ENCODE measurements at places on chromosomes 4 and X.

GRCh38 chrX:152313529-152314302 lies 137.4 kb downstream of the GABRA3 start:
- DNase-seq: no peak

- DNase-seq: no peak
Observed at GRCh38 chr4:17232566-17233253, 279.2 kb downstream of the QDPR start.

GRCh38 chrX:133475521-133475920 lies 60.2 kb upstream of the GPC4 start:
- no peak for DNase-seq

DNA sequence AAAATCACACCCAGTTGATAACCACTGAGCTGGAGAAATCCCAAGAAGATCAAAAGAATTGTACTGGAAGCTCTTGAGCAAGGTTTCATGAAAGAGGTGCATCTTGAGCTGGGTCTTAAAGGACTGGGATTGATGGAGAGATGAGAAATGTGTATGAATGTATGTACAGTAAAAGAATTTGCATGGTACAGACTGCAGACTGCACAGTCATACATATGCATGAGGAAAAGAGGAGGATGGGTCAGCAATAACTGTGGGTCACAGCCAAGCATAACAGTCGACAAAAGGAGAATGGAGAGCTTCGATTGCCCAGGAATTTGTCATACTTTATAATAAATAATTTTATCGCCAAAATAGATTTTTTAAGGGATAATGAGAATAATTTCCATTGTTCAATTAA lies 4.8 kb upstream of the RELL1 start:
- DNase-seq: no peak

GRCh38 chr4:88765729-88766128 lies 68.1 kb upstream of the NAP1L5 start:
- peak; percentile 18 for DNase-seq

DNA sequence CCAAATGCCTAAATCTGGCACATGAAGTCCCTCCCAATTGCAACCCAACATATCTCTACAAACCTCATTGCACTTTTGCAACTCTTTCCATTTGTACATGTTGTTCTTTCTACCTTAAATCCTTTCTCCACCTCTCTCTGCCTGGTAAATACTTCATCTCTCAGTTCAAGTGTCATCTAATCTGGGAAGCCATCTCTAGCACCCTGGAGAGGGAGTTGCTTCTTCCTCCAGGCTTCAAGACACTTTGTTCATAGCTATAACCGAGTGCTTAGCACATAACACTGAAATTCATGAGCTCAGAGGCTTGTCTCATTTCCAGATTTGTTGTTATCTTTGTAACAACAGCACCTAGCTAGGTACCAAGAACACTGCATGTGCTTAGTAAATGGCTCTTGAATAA lies 114.8 kb upstream of the NAP1L5 start:
- DNase-seq: no peak

- DNase-seq: no peak
Observed at GRCh38 chr4:60404027-60404426, 796.1 kb upstream of the ADGRL3 start.

GRCh38 chr4:99986792-99987191 lies 36.7 kb upstream of the H2AZ1 start:
- DNase-seq: no peak

DNA sequence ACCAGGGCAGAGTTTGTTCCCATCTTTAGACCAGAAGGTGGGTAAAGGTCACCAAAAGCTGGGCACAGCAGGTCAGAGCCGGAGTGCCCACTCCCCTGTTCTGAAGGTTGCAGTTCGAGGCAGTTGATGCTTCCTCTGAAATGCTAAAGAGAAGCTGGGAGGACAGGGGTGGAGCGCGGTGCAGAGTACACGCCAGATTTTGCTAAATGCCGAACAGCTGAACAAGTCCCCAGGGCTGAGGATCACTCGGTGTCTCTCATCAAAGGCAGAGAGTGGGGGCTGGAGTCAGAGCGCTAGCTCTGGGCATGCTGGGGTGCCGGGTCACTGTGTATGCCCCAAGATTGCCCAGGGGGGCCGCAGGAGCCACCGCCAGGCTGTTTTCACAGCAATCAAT lies 197.0 kb downstream of the BCOR start:
- DNase-seq: no peak

GRCh38 chr4:144808034-144808433 lies 162.1 kb downstream of the HHIP start:
- no peak for DNase-seq

DNA sequence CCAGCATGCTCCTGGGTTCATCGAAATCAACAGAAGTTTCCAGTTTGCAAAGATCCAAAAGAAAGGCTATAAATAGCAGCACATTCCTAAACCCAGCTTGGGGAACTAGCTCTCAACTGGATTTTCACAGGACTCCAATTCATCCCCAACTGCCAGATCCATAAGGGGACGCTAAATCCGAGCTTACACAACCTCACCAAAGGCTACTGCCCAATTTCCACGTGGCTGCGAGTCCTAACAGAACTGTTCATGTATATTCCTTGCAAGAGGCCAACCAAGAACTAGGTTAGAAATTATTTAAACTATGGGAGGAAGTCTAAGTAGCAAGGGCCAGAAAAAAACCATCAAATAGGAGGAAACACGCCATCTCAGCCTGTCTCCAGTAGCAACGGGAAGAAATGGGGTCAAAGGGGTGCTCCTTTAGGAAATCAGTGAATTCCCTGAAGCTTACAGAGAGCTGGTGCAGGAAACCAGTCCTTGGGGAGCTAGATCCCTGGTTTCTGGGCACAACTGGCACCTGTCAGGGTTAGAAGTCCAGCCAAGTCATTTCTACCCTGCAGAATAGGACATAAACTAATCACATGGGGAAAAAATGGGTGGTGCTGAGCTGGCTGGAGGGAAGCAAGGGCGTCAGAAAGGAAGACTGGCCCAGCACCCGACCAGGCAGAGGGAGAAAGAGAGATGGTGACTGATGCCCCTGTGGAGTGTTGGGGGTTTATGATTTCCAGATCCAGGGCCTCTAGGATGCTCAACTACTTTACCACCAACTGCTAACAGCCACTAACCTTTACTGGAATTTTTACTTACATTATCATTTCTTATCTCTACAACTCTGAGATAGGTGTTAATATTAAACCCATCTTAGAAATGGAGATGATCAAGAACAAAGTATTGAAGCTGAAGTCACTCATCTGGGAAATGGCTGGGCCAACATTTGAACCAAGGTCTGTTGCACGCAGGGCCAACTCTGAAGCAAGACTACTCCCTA lies 20.5 kb downstream of the RELL1 start:
- DNase-seq: no peak

- DNase-seq: no peak
Observed at GRCh38 chrX:29254515-29254914, 667.3 kb downstream of the IL1RAPL1 start.

- DNase-seq: no peak
Observed at GRCh38 chrX:149074398-149074797, 430.7 kb downstream of the IDS start.

GRCh38 chr4:47510506-47511143 lies 25.6 kb downstream of the ATP10D start:
- DNase-seq: no peak

DNA sequence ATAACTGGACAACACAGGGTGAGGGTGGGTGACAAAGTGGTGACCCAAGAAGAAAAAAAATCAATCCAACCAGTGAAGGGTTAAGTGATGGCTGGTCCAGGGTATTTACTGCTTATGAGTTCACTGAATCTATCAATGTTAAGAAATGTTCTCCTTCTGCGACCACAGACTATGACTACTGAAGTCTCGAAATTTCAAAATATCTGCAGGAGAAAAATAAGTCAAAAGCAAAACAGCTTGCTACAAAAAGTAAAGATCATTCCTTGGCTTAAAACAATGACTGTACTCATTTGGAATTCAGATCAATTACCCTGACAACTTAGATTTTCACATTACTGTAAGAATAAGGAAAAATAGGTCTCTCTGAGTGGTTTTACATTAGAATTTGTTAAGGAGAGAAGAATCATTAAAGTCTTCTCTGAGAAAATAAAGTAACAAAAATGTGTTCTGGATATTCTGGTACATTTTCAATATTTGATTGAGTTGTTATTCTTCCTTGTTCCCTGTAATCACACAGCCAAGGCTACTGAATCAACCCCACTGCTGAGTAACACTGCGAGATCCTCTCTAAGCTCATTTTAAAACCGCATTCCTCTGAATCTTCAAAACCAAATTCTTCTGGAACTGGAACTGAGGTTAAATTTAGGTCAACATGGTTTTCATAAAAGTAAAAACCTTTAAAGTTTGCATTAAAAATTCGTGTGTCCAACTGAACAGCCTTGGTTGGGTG lies 22.7 kb downstream of the SMPX start:
- DNase-seq: no peak

DNA sequence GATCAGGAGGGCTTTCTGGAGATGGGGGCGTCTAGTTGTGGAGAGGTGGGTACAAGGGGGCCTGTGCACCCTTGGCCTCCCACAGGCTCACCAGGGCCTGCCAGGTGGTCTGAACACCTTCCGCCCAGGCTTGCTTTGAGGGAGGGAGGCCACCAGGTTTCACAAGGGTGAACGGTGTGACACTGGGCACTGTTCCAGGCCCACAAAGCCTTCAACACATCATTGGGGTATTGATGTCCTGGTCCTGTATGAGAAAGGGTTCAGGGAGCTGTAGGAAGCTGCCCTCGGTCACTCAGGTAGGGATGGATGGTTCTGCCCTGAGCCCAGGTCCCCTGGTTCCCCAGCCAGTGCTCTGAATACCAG lies 6.0 kb downstream of the HTRA3 start:
- no peak for DNase-seq

DNA sequence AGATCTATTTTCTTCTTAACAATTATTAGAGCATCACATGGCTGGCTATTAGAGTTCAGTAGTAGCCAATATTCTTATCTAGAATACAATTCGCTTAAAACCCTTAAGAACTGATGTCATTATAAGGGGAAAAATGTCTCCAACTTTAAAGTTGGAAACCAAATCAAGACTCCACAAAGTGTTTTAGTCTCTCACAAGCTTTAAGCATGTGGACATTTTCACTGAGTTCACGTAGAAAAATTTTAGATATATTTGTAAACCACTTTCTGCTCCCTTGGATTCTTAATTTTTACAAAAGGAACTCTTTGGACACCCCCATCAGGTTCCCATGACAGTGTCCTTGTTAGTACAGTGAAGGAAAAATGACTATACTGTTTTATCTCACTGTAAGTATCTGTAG lies 123.9 kb upstream of the NAP1L5 start:
- no peak for DNase-seq

DNA sequence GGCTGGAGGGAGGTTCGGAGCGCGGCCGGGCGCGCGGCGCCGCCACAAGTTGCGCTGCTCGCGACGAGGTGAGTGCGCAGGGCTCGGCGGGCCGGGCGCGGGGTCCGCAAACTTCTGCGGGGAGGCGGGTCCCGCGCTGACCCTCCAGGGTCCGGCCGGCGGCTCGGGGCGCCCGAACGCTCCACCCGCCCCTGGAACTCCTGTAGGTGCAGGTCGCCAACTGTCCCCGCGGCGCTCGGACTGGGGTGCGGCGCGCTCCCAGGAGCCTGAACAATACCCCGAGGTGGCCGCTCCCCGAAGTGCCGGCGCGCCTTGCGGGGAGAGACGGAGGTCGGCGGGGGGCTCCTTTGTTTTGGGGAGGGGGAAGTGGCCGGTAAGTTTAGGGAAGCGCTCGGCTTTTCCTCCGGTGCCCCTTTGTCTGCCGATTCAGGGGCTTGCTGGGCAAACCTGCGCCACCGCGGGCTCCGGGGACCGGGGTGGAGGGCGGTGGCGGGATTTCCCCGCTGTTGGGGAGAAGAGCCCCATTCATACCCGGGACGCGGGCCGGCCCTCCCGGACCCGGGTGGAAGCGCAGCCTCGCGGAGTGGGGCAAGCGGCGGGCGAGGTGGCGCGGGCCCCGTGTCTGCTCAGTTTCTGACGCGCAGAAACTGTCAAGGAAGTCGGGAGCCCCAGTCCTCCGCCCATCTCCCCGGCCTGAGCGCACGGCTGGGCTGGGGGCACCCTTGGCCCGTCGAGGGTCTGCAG lies 694 bp downstream of the TBL1X start:
- no peak for DNase-seq

GRCh38 chr4:8900588-8900987 lies 28.9 kb upstream of the HMX1 start:
- DNase-seq: no peak

GRCh38 chr4:153799694-153800074 lies 10.8 kb upstream of the SFRP2 start:
- DNase-seq: no peak

DNA sequence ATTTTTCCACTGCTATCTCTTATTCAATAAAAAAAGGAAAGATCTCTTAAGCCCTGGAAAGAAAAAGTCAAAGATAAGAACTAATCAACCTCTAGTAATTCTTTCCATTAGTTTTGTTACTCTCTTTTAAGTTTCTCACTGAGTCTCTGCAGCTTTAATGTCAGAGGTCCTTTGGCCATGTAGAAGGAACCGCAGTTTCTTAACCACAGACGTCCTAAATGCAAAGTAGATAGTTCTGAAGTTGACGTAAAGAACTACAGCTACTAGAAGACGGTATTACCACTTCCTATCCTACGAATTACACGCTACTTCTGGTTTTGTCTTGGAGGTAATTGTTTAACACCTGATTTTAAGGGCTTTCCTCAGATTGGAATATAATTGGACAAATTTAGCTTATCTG lies 325.9 kb downstream of the ANKRD50 start:
- no peak for DNase-seq

- no peak for DNase-seq
Observed at GRCh38 chrX:13570261-13570605, 832 bp downstream of the EGFL6 start.

DNA sequence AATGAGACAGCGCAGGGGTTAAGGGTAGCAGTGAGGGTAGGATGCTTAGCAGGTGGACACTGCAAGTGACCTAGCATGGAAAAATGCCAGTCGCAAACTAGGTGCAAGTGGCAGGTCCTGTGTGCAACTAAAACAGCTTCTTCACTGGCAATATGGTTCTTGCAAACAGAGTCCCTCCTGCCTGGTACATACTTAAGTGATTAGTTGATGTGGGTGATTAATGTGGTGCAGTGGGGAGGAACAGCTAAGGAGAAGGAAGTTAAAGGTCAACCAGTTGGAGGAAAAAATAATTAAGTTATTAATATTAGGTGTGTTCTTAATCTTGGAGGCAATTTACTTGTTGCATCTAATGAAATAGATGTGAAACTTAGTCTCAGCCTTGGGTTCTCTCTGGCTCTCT lies 121.6 kb upstream of the IGFBP7 start:
- DNase-seq: peak; percentile 29

DNA sequence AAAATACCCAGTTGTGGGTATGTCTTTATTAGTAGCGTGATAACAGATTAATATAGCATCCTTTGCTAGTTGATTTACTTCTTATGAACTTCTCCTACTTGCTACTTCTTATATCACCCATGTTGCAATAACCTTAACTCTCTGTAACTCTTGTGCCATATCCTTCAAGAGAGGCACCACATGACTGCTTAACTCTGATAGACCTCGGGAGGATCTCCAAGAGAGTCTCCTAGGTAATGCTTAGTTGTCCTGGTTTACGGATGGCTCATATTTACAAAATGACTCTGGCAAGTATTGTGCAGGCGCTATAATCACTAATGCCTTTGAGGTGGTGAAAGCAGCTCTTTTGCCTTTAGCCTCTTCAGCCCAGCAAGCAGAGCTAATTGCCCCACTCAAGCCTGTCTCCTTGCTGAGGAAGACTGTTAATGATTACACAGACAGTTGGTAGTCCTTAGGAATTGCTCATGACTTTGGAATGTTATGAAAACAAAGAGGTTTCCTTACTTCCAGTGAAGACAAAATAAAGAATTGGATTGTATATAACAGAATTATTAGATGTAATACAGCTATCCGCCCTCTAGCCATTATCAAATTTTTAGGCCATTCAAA lies 1305.8 kb downstream of the PCDH7 start:
- peak; percentile 43 for DNase-seq

GRCh38 chr4:58776627-58777026 lies 1666.4 kb upstream of the IGFBP7 start:
- no peak for DNase-seq

GRCh38 chrX:111352424-111352823 lies 59.6 kb downstream of the DCX start:
- peak; percentile 24 for DNase-seq

All from epithelial cell of prostate (primary cell).